ENCODE measurements at places on chromosomes 5 and 9. TPM values are rescaled to one million over a fixed set of nuclear protein-coding genes. Genes with fewer than 3 reads are reported as not detected.

DNM1 gene
- total RNA-seq, result 108 TPM

CAPSL gene
- not detected for total RNA-seq

TNFSF8 gene
- total RNA-seq, result 0.49 TPM

C5orf22 gene
- 25.6 TPM for total RNA-seq

FAT2 gene
- 1.7 TPM for total RNA-seq

SPINK7 gene
- not detected for total RNA-seq

CTXN3 gene
- 3.2 TPM for total RNA-seq

HACD4 gene
- 0.49 TPM for total RNA-seq

MRPS30 gene
- 116 TPM for total RNA-seq

CCL27 gene
- total RNA-seq, result 0.25 TPM

FXN gene
- 1.7 TPM for total RNA-seq

BRD3 gene
- 29.0 TPM for total RNA-seq

OGN gene
- 22.9 TPM for total RNA-seq

TTC16 gene
- total RNA-seq, result not detected

PAEP gene
- not detected for total RNA-seq

CCDC183 gene
- 2.2 TPM for total RNA-seq

HMGCR gene
- total RNA-seq, result 309 TPM

CER1 gene
- not detected for total RNA-seq

DNAJA1 gene
- total RNA-seq, result 232 TPM

SLC24A2 gene
- total RNA-seq, result 7.6 TPM

FOXD4L6 gene
- not detected for total RNA-seq

DDX4 gene
- under 0.01 TPM for total RNA-seq

PCDHGA7 gene
- total RNA-seq, result 8.1 TPM

RAB3C gene
- 33.9 TPM for total RNA-seq

GPR151 gene
- 0.25 TPM for total RNA-seq

NSUN2 gene
- 29.7 TPM for total RNA-seq

RFK gene
- 56.8 TPM for total RNA-seq

RANBP3L gene
- 9.6 TPM for total RNA-seq

CD180 gene
- total RNA-seq, result 0.25 TPM

BTNL3 gene
- total RNA-seq, result not detected

PCDH12 gene
- total RNA-seq, result 3.4 TPM

GFRA3 gene
- total RNA-seq, result not detected

GOLM1 gene
- total RNA-seq, result 84.1 TPM

MYMK gene
- total RNA-seq, result not detected

HRH2 gene
- 3.0 TPM for total RNA-seq

NR2F1-AS1 gene
- 50.4 TPM for total RNA-seq

FLT4 gene
- total RNA-seq, result 2.0 TPM

GADD45G gene
- total RNA-seq, result 5.9 TPM

TPPP gene
- total RNA-seq, result 12.5 TPM
